CD14-positive monocyte (primary cell): ENCODE measurements at places on chromosomes 7 and 10.
A peak's percentile ranks its signal among the peaks of the same experiment; 100 is the strongest.

DNA sequence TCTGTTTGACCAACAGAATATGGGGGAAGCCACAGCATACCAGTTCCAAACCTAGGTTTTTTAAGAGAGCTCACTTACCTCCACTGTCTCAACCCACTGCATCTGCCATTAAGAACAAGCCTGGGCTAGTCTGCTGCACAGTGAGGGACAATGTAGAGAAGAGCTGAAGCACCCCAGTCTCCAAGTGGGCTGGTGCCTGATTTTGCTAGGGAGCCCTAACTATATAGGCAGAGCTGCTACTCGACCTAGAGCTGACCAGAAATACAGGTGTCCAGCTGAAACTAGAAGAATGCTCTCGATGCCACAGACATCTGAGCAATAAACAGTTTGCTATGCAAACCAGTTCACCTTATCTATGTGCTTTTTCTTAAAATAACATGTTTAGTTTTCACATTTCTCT lies 106.9 kb upstream of the BET1 start:
- no peaks in the 10 kb centered on the region for H3K4me1 ChIP-seq
- no peaks in the 10 kb centered on the region for H3K36me3 ChIP-seq
- H3K4me3 ChIP-seq, result no peak overlapping the region
- no peak for DNase-seq

GRCh38 chr7:138483531-138483930 lies 23.5 kb downstream of the TRIM24 start:
- no peaks in the 10 kb centered on the region for H3K27me3 ChIP-seq
- no peaks in the 10 kb centered on the region for H3K36me3 ChIP-seq
- DNase-seq, result no peak
- H3K27ac ChIP-seq, result no peak overlapping the region
- H3K4me1 ChIP-seq, result peaks cover 21% of the 10 kb centered on the region

GRCh38 chr10:87928996-87929395 lies 65.6 kb downstream of the PTEN start:
- H3K36me3 ChIP-seq, result peaks cover 26% of the 10 kb centered on the region
- peaks cover 27% of the 10 kb centered on the region for H3K4me1 ChIP-seq

- no peaks in the 10 kb centered on the region for H3K36me3 ChIP-seq
- peaks cover 9% of the 10 kb centered on the region for H3K4me1 ChIP-seq
- no peak for DNase-seq
- H3K27ac ChIP-seq, result no peak overlapping the region
- H3K27me3 ChIP-seq, result no peaks in the 10 kb centered on the region
These were observed 38.0 kb upstream of the PIP4K2A start for GRCh38 chr10:22752272-22752889.

- DNase-seq, result no peak
- no peaks in the 10 kb centered on the region for H3K36me3 ChIP-seq
These were observed 221.2 kb downstream of the SLC25A13 start for GRCh38 chr7:96100737-96101136.

GRCh38 chr7:99409192-99409572 lies 413 bp downstream of the BUD31 start:
- peak overlapping the region; percentile 97 for H3K27ac ChIP-seq
- peaks cover 35% of the 10 kb centered on the region for H3K4me1 ChIP-seq
- H3K36me3 ChIP-seq, result peaks cover 53% of the 10 kb centered on the region
- DNase-seq, result no peak

- H3K4me3 ChIP-seq, result no peak overlapping the region
- no peak for DNase-seq
- no peaks in the 10 kb centered on the region for H3K36me3 ChIP-seq
- peaks cover 13% of the 10 kb centered on the region for H3K4me1 ChIP-seq
- H3K27me3 ChIP-seq, result no peaks in the 10 kb centered on the region
These were observed 327.4 kb downstream of the RPS24 start for GRCh38 chr10:78361031-78361430.

DNA sequence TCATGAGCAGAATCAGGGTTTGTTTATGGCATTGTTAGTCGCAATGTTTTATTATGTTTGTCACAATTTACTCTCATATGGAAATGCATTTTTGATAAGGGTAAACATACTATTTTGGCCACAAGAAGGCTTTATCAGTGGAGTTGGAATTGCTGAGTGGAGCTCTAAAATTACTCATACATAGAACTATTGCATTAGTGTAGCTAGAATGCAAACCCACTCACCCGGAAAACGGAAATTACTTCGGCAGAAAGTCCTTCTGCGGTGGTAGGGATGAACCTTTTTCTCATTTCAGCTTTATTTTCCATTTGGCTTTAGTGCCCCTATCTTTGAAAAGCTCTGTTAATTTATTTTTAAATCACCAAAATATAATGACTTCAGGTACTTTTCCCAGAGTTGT lies 42.8 kb upstream of the NPY start:
- no peaks in the 10 kb centered on the region for H3K27me3 ChIP-seq
- no peak for DNase-seq
- no peak overlapping the region for H3K27ac ChIP-seq
- no peaks in the 10 kb centered on the region for H3K36me3 ChIP-seq

GRCh38 chr7:31047313-31048146 lies 4.6 kb upstream of the ADCYAP1R1 start:
- H3K4me1 ChIP-seq, result no peaks in the 10 kb centered on the region
- H3K4me3 ChIP-seq, result no peak overlapping the region
- peaks cover 28% of the 10 kb centered on the region for H3K27me3 ChIP-seq
- no peaks in the 10 kb centered on the region for H3K36me3 ChIP-seq
- DNase-seq, result no peak
- no peak overlapping the region for H3K27ac ChIP-seq

GRCh38 chr10:64486901-64487300 lies 965.7 kb downstream of the REEP3 start:
- DNase-seq, result no peak
- H3K4me1 ChIP-seq, result no peaks in the 10 kb centered on the region
- no peak overlapping the region for H3K27ac ChIP-seq

- H3K4me3 ChIP-seq, result peak within 1 kb of the TSS; percentile 97
- peak; percentile 84 for DNase-seq
- peaks cover 19% of the 10 kb centered on the region for H3K36me3 ChIP-seq
- H3K27me3 ChIP-seq, result no peaks in the 10 kb centered on the region
- peaks cover 44% of the 10 kb centered on the region for H3K4me1 ChIP-seq
These were observed at the start of gene GSTO1 for GRCh38 chr10:104254493-104255310. Gene GSTO1 (plus strand): TSS chr10:104254892. CDS start chr10:104254929, 37 bp downstream.

- no peaks in the 10 kb centered on the region for H3K36me3 ChIP-seq
- no peak overlapping the region for H3K27ac ChIP-seq
- H3K4me3 ChIP-seq, result no peak overlapping the region
- DNase-seq, result no peak
- peaks cover 20% of the 10 kb centered on the region for H3K27me3 ChIP-seq
These were observed 175.6 kb downstream of the TCF7L2 start for GRCh38 chr10:113125612-113126011.

GRCh38 chr10:84177541-84178141 lies 4.0 kb downstream of the GPR15LG start:
- no peaks in the 10 kb centered on the region for H3K36me3 ChIP-seq
- DNase-seq, result no peak
- no peak overlapping the region for H3K27ac ChIP-seq
- no peaks in the 10 kb centered on the region for H3K27me3 ChIP-seq
- H3K4me3 ChIP-seq, result no peak overlapping the region

DNA sequence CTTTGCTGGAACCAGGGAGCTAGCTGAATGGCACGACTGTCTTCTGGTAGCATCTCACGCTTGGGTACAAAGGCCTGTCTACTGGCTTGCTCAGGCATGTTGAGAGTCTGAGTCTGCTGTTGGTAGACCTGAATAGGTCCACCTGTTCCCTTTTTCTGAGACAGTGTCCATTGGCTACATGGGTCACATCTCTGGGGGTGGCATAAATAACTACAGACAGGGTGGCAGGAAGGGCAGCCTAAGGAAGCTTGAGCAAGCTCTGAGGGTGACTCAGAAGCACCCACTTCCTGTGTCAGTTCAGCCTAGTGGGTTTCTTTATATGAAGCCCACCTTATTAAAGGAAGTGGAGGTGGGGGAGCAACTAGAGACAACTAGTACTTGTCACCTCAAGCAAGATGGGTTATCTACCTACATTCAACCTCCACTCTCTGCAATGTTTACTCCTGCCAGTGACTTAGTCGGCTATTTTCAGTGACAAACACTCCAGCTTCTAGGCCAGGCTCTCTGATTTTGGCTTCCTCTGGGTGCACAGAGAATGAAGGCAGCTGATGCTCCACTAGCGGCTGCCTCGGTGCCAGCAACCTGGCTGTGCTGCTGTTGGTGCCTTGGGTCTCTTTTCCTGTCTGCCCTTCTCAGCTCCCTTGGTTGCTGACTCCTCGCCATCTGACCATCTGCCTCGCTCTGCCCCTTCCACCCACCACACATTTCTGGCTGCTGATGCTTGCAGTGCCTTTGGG lies 5.7 kb upstream of the ZYX start:
- H3K27ac ChIP-seq, result peak overlapping the region; percentile 99
- no peaks in the 10 kb centered on the region for H3K27me3 ChIP-seq
- H3K4me1 ChIP-seq, result peaks cover 87% of the 10 kb centered on the region
- DNase-seq, result peak; percentile 86
- peak overlapping the region; percentile 71 for H3K4me3 ChIP-seq

GRCh38 chr10:88661018-88661417 lies 3.2 kb upstream of the LIPF start:
- no peaks in the 10 kb centered on the region for H3K27me3 ChIP-seq
- no peak overlapping the region for H3K4me3 ChIP-seq
- H3K4me1 ChIP-seq, result no peaks in the 10 kb centered on the region
- no peak overlapping the region for H3K27ac ChIP-seq

- no peaks in the 10 kb centered on the region for H3K27me3 ChIP-seq
- H3K27ac ChIP-seq, result no peak overlapping the region
- H3K36me3 ChIP-seq, result no peaks in the 10 kb centered on the region
- DNase-seq, result no peak
These were observed 213.0 kb downstream of the DNAJB6 start for GRCh38 chr7:157549612-157550299.
